ENCODE measurements at places on chromosomes 12 and 14. TPM values are rescaled to one million over a fixed set of nuclear protein-coding genes. Genes with fewer than 3 reads are reported as not detected.
A peak's percentile ranks its signal among the peaks of the same experiment; 100 is the strongest.

- no peak for DNase-seq
Measured at GRCh38 chr12:15752785-15753184, 36.4 kb downstream of the EPS8 start.

- no peak for DNase-seq
Measured at GRCh38 chr14:93056840-93057585, 58.7 kb downstream of the ITPK1 start.

GRCh38 chr14:27184427-27184826, 586.6 kb upstream of the NOVA1 start:
- DNase-seq: no peak

DNA sequence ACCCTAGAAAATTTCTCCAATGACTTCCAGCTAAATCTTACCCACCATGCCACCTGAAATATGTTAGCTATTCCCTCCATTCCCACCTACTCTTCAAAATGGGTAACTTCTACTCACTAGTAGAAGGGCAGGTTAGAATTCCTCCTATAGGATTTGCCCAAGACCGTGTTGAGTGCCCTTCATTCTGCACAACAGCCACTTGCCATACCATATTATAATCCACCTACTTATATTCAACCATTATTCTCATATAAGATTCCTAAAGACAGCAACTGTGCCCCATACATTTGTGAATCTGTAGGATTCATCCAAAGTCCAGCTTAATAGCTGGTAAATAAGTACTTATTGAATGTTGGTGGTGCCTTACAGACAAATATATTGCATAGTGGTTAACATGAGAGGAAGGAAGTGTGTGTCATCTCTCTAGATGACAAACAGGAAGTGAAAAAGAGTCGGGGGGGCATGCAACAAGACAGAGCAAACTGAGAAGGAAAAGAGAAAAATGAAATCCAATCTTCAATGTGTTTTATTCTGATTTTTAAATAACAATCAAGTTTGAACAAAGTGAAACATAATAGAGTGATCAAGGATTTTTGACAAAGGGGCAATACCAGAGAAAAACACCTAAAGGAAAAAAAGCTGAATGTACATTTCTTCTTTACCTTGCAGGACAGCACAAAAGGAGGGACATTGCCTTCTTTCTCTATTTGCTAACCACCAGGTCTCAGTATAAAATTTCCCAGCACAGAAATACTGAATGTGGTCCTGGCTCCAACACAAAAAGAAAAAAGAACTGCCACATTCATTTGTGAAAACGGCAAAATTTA, 389.3 kb upstream of the USP15 start:
- no peak for DNase-seq

DNA sequence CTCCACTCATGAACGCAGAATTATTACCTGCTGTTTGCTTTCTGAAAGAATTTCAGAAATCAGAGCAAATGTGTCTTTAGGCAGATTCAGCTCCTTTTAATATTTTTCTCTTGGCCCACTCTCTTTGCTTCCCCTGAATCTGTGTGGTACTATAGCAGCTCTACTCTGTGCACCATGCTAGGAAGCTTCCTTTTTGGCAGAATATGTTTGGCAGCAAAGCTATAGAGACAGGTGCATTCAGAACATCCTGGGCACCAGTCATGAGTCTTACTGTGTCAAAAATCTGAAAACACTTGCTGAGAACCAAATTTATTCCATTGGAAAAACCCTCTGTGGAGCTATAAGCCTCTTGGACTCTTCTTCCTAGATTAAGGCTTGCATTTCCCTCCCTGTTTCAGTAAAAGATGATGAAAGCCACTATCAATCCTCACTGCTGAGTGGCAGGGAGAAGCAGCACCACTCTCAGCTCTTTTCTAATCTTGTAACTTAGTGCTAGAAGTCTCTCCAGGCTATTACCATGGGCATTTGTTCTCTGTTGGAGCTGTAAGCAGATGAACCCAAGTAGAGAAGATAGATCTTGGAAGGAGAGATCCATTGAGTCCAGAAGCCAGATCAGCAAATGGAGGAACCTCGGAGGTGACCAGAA, 18.2 kb downstream of the CIPC start:
- DNase-seq: no peak

STAT6 gene
- total RNA-seq: 112 TPM

- no peak for DNase-seq
Measured at GRCh38 chr14:95395098-95395737, 75.5 kb upstream of the CLMN start.

SERPINA5 gene
- not detected for total RNA-seq

DNA sequence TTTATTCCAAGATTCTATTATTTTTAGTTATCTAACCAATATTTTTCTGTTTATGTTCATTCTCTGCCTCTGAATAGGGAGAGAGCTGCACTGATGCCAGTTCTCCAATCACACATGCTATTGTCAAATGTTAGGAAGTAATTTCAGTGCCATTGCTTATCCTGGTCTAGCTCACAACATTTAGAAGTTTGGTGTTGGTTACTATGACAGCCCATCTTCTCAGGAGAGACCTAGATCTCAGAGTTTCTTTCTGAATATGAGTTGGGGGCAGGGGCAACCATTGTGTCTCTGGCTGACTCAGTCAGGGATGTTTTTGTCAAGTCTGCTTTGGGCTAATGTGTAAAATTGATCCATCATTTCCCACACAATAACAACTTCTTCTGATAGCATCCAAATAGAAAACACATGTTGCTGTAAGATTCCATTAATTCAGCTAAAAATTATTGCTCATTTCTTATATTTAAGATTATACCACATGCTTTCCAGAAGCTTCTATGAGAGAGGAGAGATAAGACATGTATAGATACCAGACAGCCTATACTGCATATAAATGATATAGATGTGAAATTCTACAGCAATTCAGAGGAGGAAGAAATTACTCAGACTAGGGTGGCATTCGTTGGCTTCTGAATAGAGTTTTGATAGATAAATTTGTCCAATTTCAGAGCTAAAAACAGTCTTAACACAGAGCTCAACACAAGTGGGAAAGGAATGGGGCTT, 64.8 kb downstream of the DACT1 start:
- no peak for DNase-seq

- no peak for DNase-seq
Measured at GRCh38 chr14:85063747-85064146, 466.2 kb upstream of the FLRT2 start.

PRB2 gene
- total RNA-seq: not detected

DNA sequence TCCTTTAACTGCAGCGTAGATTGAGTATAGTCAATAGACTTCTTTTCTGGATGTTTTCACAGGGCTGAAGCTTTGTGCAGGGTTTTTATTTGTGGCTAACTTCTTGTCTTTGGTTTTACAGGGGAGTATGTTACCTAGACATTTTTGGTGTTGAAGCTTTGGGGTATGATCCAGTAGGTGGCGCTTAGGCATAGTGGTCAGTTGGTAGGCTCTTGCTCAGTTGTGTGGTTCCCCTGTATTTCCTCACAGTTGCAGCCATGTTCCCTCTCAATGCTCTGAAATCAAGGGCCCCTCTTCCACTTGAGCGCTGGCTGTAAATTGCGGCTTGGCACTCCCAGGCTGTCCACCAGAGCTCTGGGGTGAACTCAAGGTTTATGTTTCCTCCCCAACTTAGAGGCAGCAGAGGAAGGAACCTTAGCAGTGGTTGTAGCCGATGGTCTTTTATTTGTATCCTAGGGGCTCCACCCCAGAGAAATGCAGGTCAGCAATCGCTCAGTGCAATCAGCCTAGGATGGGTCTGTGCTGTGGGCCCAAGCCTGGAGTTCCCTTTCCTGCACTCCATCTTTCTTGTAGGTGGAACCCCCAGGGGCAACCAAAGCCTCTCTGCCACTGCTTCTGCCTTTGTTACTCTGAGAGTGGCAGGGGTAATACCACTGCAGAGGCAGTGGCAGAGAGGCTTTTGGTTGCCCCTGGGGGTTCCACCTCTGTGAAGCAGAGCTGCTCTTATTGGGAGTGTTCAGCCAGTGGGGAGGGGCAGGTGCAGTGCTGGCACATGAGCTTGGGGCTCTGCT, 55.1 kb downstream of the CMAS start:
- DNase-seq: peak; percentile 40

- no peak for DNase-seq
Measured at GRCh38 chr12:46452776-46453175, 80.2 kb upstream of the SLC38A2 start.

DNA sequence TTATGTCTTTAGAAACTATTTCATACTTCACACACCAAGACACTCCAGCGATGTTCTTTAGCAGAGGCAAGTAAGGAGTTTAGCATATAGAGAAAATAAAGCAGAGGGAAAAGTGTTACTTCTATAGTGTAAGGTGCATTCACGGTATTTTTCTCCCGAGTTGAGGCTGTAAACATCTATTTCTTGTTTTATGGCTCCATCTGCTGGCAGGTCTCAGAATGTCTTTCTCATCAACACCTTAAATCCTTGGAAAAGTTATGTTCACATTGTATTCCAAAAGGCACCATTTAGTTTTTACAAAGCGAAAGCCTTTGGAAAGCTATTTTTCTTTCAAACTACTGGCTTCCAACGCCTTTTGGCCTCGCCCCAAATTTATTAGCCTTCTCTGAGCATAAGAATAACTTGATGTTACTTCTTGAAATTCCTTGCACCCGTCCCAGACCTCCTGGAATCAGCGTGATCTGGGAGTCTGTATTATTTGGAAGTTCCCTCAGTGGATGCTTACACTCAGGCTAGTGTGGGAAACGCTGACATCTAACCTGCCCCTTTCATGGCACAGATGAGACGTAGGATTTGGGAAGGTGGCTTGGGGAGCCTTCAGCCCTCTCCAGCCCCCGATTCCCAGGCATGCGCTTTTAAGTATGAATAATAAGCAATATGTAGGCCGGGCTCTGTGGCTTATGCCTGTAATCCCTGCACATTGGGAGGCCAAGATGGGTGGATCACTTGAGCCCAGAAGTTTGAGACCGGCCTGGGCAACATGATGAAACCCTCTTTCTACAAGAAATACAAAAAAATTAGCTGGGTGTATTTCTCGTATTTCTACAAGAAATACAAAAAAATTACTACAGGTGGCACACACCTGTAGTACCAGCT, 1.9 kb upstream of the PIWIL1 start:
- DNase-seq: peak; percentile 12
